Activated CD8-positive, alpha-beta memory T cell treated with anti-CD3 and anti-CD28 coated beads, Interleukin-2, amount 50 U/mL, for 4 hours (primary cell): ENCODE measurements at places on chromosomes 2 and 18.

- DNase-seq, result no peak
Observed at GRCh38 chr18:21391074-21391673, 149.1 kb downstream of the GREB1L start.

GRCh38 chr2:72979896-72980295, 62.6 kb downstream of the EMX1 start:
- no peak for DNase-seq

DNA sequence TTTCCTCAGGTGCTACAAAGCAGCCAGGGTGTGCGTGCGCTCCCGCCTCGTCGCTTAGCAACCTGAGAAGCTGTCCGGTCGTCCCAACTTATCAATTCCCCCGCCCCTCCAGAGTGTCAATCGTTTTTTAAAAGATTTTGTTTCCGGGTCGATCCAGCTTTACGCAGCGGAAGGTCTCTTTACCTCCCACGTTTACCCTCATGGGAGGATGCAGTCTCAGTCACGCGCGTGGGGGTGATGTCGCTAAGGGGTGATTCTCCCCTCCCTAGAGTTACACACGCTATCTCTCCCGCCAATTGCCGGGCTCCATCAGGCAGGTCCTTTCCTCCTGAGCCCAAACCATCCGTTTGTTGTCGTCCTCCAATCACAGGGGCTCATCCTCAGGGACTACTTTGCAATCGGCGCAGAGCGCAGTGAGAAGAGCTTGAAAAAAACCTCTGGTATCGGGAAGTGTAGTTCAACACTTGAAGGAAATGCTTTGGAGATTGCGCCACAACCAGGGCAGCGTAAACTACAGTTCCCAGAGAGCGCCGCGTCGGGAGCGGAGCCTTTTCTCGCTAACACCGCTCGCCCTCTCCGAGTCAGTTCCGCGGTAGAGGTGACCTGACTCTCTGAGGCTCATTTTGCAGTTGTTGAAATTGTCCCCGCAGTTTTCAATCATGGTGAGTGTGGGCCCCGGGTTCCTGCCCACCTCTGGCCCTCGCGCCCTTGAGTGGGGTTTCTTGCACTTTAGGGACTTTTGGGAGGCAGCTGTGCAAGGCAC, at the start of the genes MDH1 and WDPCP:
Gene MDH1, plus strand, starts transcription at position 579 of the 763 bp plus-strand sequence. Its CDS starts 81 bp downstream, at position 660.
Gene WDPCP, minus strand, starts transcription at position 93 of the 763 bp plus-strand sequence. CDS start 206 bp downstream, outside the sequence.
- DNase-seq, result peak; percentile 90

DNA sequence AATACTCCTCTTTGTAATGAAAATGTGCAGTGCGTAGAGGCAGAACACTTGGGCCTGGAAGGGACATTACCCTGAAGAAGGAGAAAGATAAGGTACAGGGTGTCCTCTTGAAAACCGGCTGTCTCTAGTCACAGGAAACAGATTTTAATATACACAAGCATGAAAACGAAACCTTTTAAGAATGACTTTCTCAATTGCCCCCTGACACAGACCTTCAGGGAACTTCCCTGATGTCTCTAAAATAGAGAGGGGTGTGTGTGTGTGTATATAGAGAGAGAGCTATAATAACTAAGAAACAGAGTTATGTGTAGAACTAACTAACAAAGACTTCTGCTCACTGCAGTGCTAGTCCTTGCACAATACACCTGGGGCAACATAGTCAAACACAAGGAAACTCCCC, 780.0 kb downstream of the CNTNAP5 start:
- DNase-seq, result no peak

DNA sequence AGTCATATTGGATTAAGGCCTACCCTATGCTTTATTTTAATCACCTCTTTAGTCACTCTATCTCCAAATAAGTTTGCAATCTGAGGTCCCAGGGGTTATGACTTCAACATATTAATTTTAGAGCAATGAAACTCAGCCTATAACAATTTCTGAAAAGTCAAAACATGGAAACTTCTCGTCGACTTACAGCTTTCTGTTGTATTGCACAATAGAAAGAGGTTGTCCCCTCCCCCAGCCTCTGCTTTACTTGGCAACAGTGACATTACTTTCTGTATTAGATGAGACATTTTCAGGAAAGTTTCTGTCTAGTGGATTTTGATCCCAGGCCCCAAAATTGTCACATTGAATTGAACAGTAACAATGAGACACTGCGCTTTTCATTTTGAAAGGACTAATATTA, 326.4 kb downstream of the THSD7B start:
- no peak for DNase-seq

GRCh38 chr2:236380051-236380612, 115.9 kb upstream of the ASB18 start:
- DNase-seq, result no peak

- no peak for DNase-seq
Observed at GRCh38 chr2:205563646-205564045, 118.7 kb upstream of the NRP2 start.

GRCh38 chr2:3769766-3770165, 66.4 kb downstream of the DCDC2C start:
- no peak for DNase-seq

- no peak for DNase-seq
Observed at GRCh38 chr2:177553176-177553884, 160.8 kb downstream of the AGPS start.

DNA sequence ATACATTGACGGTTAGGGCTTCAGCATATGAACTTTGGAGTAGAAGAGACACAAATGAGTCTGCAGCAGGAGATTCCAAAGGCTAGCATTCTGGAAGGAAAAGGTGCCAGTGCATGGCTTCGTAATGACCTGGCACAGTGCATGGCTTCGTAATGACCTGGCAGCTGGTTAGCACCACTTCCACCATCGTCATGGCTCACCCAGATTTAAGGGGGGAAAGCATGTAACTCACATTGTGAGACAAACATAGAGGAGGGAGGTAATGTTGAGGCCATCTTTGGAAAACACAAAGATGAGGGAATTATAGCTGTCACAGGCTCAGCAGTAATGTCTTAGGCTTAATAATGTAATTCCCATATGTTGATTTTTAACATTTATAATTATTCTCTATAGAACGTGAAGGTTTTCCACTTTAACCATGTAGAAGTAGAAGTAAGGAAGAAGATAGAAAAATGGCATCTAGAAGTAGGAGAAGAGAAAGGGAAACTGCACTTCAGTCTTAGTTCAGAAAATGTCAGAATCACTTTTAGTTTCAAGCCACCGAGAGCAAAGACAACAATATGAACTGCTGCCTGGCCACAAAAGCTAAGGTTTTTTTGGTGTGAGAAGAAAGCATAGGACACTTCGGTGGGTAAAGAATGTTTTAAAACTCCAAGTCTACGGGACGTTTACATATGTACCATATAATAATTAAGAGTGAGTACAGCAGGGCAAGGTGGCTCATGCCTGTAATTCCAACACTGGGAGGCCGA, 6.8 kb upstream of the STK25 start:
- no peak for DNase-seq

DNA sequence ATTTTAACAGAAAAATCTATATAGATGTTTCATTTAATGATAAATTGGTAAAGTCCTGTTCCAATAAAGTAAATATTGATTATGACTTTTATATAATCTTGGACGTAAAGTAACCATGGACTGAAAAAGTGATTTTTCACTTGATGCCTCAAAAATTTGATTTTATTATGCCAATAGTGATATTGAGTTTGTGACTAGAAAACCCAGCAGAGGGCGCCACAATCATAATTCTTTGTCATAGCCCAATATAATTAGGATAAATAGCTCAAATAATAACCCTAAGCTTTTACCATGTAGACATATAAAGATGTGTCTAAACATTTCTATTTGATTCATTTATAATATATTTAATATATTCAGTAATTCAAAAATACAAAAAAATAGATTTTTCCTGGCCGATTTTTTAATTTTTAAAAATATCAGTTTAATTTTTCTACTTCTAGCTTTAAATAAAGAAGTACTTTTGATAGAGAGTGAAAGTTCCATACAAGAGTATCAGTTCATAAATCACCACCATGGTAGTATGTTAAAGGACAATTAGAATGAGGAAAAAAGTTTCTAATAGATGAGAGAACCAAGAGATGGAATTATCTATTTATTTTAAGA, 30.7 kb downstream of the CAMKMT start:
- peak; percentile 59 for DNase-seq

GRCh38 chr18:46856973-46857372, 60.3 kb downstream of the PIAS2 start:
- no peak for DNase-seq
